ENCODE measurements at places on chromosomes 11 and 22. TPM values are rescaled to one million over a fixed set of nuclear protein-coding genes. Genes with fewer than 3 reads are reported as not detected.
A peak's percentile ranks its signal among the peaks of the same experiment; 100 is the strongest.

- DNase-seq, result no peak
These were observed 25.9 kb downstream of the MRGPRG start for GRCh38 chr11:3192511-3193372.

Gene OR10D3
- total RNA-seq, result not detected

DNA sequence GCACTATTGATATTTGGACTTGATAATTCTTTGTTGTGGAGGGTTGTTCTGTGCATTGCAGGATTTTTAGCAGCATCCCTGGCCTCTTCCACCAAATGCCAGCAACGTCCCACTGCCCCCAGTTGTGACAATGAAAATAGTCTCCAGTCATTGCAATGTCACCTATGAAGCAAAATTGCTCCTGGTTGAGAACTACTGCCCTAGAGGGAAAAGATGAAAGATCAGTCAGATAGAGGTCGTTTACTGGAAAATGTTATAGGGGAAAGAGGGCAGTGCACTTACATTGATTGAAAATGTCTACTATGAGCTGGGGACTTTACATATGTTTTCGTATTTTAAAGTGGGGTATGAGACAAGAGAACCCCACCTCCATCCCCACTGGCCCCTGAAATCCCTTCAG is 77.1 kb upstream of the FAM181B start:
- DNase-seq, result no peak

Gene OR4D5
- total RNA-seq, result not detected

Gene UNC93B1
- 4.1 TPM for total RNA-seq

- no peak for DNase-seq
These were observed 27.1 kb downstream of the RSPH14 start for GRCh38 chr22:23114721-23115020.

GRCh38 chr11:7486781-7487140 is 1.5 kb downstream of the OLFML1 start:
- peak; percentile 46 for DNase-seq

DNA sequence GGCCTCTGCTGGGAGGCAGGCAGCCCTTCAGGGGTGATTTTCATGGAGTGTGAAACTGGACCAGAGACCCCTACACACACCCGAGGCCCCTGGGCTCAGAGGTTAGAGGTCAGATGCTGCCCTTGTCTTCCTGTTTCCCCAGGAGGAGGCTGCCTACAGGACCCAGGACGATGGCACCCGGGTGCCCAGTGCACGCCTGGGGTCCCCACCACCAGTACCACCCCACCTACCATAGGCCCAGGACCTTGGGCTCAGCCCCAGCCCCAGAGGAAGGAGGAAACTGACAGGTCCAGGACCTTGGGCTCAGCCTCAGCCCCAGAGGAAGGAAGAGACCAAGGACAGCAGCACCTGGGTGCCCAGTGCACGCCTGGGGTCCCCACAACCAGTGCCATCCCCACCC is 79.2 kb downstream of the BRD1 start:
- no peak for DNase-seq

- DNase-seq, result no peak
These were observed 371.8 kb upstream of the CHORDC1 start for GRCh38 chr11:90594658-90595057.

DNA sequence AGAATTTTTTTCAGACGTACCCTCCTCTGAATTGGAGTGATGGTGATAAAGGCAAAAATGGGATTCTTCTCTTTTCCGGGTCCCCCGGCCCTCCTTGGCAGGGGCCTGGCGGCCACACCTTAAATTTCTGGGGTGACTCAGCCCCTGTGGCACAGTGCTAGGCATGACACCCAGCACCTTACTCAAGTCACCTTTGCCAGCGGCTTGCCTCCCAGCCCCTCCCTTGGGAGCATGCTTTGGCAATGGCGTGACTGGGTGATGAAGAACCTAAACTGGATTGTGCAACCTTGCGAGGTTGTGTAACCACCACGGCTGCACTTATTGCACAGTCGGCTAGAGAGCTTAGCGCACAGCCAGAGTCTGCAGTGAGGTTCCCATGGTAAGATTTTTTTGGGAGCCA is 16.2 kb upstream of the LDLRAD3 start:
- DNase-seq, result peak; percentile 83

DNA sequence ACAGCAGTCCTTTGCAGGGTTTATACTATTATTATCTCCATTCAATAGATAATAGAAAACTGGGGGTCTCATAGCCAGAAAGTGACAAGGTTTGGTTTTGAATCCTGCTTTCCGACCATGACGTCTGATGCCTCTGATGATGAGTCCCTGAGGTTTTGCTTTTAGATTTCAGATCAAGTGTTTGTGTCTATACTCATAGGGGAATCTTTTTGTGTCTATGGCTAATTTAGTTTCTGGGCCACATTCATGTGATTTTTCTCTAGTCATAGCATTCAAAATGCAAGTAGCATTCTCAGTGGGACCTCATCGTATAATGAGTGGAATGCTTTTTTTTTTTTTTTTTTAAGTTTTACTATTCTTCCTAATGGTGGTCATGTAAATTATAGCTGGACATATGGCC is 72.9 kb downstream of the TNRC6B start:
- DNase-seq, result no peak

DNA sequence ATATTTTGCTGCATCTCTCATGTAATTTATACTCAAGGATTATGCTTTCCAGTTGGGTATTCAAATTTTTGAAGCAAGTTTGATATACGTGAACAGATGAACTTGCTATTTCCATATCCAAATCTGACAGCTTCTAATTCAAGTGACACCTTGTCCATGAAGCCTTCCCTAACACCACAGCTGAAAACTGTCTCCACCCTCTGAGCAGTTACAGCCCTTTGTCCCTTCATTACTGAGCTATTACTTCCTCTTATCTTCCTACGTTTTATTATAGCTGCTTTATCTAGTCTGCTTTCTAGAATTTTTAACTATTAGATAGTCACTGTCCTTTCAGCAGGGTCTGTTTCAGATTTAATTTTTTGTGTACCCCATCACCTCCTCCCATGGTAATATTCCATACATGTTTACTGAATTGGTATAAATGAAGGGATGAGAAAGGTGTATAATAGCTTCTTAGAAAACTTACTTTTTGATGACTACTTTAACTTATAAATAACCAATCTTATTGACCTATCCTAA is 13.3 kb upstream of the PRSS23 start:
- no peak for DNase-seq

DNA sequence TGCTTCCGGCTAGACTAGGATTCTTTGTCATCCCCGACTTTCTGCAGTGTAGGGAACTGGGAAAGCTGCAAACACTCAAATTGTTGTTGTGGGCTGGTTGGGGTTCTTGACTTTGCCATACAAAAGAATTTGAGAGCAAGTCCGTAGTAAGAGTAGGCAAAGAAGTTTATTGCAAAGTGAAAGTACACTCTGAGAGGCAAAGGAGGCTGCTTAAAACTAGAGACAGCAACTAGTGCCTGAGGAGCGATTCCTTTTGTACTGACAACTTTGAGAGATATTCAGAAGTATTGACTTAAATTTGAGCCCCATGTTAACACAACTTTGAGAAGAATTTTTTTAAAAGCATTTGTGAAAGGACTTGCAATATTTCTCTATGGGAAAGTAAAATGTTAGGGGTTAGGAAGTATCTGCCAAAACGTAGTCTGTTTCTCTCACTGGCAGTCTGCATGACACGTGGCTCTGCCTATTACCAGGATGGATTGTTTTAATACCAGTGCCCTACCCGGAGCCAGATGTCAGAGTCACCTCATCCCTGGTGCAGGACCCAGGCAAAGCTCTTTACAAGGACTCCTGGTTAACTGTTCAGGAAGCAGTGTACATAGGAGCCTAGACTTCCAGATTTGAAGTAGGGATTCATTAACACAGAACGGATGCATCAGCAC is 85.0 kb upstream of the CLPB start:
- no peak for DNase-seq

Gene CCDC157
- total RNA-seq, result 2.9 TPM

Gene DGCR2
- 88.9 TPM for total RNA-seq

Gene PRAME
- total RNA-seq, result not detected

DNA sequence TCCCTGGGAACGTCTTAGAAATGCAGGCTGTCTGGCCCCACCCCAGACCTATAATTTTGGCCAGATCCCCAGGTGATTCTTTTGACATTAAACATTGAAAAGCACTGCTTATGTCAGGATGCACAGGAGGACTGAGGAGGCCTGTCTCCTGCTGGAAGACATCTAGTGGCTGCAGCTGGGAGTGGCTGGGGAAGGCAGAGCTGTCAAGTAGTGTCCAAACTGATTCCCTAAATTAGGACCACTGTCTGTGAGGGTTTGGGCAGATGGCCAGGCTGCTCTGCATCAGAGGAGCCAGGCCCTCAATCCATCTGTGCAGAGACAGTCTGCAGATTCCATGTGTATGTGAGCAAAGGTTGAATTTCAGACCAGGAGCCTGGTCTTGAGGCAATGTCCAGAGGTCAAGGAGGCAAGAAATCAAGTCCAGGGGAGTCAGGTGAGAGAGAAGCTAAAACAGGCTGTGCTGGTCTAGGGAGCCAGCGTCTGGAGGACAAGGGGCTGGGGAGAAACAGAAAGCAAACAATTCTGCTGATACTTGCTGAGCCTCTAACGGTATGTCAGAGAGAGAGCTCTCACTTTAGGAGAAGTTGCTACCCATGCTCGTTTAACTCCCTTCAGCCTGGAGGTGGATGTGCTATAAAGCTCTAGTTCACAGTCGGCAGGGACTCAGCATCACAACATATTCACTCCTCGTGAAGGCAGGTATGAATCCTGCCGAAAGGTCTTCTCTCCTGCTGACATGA is 15.3 kb upstream of the SYTL2 start:
- peak; percentile 53 for DNase-seq

Gene KMT2A
- 41.0 TPM for total RNA-seq

Gene PDE2A
- 185 TPM for total RNA-seq

- DNase-seq, result peak; percentile 91
These were observed 28.0 kb downstream of the MOB2 start for GRCh38 chr11:1458340-1459218.

Gene GRM5
- under 0.01 TPM for total RNA-seq

- DNase-seq, result no peak
These were observed 8.0 kb downstream of the TOLLIP start for GRCh38 chr11:1301220-1302000.

DNA sequence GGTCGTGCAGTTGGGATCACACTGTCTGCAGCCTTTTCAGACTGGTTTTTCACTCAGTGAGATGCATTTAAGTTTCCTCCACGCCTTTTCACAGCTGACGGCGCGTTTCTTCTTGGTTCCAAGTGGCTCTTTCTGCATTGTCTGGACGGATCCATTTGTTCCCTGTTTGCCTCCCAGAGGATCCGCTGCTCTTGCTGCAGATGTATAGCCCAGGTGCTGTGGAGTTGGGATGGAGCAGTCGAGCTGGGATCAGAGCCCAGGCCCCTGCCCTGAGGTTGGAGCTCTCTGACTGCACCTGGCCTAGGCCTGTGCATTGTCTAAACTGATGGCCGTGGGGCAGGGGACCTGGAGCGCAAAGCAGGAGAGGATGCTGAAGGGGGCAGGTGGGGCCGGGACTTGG is 51.6 kb downstream of the PARVB start:
- DNase-seq, result no peak

DNA sequence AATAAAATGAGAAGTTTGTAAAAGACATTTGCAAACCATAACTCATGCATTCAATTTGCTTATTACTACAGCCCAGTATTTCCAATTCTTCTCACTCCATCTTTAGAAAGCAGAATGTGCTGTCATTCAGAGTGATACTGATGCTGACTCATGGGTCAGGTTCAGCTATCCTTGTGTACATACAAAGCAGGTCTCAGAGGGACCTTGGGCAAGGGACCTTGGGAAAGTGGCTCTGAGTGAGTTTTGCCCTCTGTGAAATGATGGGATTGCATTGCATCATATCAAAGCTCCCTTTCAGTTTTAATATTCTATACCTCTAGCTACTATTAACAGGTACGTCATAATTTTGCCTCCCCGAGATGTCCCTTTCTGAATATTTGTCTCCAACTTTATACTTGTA is 848.7 kb downstream of the OPCML start:
- no peak for DNase-seq

DNA sequence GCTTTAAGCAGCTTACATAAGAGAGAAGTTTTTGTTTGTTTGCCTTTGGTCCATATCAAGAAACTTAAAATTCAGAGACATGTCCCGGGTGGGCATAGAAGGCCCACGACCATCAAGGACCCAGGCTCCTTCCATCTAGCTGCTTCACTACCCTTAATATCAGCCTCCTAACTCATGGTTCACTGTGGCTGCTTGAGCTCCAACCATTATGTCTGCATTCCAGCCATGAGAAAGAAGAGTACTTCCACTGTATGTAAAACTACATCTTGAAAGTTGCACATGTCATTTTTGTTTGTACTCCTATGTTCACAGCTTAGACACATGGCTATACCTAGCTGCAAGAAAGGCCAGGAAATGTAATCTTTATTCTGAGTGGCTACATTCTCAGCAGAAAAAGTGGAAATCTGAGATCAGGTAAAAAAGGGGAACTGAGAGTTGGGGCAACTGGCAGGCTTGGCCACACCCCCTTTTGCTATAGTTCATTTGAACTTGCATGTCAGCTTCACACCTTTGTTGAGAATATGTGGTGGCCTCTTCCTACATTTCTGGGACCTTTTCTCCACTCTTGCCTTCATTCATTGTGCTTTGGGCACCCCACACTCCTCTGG is 81.3 kb upstream of the TP53I11 start:
- no peak for DNase-seq

GRCh38 chr11:109956124-109956793 is 136.9 kb upstream of the ZC3H12C start:
- no peak for DNase-seq

Gene ANKRD49
- 55.6 TPM for total RNA-seq

Gene MIAT
- 3.3 TPM for total RNA-seq

Gene CST6
- not detected for total RNA-seq

DNA sequence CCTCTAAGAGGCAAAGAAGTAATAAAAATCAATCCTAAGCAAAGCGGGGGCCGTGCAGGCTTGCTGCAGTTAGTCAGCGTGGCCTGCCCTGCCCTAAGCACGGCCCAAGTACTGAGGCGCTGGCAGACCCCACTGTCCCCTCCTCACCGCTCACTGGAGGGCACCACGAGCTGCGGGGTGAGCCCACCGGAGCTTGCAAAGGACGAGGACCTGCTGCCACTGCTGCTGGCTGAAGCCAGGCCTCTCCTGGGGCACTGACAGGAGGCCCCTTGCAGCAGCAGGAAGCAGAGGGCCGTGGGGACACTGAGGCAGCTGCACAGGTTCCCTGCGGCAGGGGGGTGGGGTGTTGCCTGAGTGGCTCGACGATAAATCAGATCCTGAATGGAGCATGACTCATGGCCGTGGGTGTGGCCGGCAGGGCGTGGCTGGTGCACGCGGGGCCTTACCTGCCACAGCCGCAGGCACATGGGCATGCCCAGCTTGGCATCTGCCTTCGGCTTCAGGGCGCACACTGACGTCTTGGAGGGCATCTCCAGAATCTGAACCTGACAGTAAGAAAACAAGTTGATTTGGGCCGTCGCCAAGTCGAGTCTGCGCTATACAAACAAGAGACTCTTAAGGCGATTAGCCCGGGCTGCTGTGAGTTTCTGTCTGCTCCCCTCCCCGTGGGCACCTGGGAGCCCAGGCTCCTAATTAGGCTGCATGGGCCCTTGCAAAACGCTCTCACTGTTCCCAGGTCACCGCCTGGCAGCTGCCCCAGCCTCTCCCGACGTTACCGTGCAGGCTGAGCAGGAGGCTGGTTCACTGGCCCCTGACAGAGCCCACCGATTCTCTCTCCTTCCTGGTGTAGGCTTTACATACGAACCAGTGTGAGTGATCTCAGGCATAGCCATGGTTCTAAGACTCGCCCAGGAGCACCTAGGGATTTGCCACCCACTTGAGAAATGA is 45.9 kb downstream of the TBX1 start:
- DNase-seq, result peak; percentile 25

- no peak for DNase-seq
These were observed 26.2 kb upstream of the SLC37A2 start for GRCh38 chr11:125036933-125037332.
